ENCODE measurements at places on chromosomes 2 and 18.

GRCh38 chr2:146128216-146128615 lies 1608.3 kb upstream of the ZEB2 start:
- DNase-seq: no peak

DNA sequence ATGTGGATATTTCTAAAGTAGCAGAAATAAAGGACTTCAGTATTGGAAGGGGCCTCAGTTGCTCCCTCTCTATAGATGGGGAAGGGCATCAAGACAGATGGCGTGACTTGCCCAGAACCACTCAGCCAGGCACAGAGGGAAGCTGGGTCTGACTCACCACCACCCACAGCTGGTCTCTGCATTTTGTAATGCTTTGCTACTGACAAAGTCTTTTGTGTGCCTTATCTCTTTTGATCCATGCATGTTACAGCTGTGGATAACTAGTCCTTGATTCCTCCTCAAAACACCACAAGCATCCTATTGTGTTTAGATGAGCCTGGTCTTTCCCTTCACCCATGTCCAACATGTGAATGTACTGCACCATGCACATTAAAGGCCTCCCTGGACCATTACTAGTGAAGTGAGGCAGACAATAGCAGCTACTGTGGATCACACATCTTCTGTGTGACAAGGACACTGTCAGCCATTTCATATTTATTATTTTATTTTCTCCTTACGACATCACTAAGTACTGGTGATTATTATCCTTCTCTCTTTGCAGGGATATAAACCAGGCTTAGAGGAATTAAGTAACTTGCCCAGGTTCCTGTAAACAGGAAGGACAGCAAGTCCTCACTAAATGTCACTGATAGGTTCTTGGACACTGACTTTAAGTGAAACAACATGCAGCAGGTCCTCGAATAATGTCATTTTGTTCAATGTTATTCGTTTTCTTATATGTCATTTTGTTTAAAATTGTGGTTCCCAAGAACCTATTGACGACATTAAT lies 29.6 kb upstream of the IL37 start:
- DNase-seq: no peak

DNA sequence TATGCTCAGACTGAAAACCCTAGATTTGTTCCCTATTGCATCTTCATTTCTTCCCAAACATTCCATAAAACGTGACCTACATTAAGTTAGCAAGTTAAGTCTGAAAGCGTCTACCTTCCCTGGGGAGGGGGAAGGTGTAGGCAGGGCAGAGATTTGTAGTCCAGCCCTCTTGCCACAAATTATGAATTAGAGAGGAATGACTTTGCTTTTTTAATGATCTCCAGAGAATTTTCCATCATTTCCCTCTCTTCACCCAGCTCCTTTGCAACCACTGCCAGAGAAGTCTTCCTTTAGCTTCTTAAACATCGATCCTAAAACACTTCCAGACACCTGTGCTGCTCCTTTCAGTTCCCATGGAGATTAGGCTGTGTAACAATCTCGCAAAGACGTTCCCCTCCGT lies 1.2 kb downstream of the C2orf76 start:
- no peak for DNase-seq

DNA sequence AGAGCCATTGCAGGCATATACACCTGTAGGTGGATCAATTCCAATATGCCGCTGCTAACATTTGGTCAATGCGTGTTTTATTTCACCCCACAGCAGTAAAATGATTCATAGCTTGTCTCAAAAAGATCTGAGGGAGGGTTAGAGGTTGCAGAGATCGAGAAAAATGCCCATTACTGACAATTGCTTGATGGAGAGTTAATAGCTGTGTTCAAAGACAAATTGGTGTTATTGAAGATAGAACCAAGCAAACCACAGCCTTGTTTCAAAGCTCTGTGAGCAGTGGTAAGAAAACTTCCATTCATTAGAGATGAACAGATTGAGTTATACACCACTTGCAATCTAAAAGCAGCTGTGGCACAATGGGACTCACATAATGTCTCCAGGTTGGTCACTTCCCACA lies 95.4 kb downstream of the KCNE4 start:
- no peak for DNase-seq

DNA sequence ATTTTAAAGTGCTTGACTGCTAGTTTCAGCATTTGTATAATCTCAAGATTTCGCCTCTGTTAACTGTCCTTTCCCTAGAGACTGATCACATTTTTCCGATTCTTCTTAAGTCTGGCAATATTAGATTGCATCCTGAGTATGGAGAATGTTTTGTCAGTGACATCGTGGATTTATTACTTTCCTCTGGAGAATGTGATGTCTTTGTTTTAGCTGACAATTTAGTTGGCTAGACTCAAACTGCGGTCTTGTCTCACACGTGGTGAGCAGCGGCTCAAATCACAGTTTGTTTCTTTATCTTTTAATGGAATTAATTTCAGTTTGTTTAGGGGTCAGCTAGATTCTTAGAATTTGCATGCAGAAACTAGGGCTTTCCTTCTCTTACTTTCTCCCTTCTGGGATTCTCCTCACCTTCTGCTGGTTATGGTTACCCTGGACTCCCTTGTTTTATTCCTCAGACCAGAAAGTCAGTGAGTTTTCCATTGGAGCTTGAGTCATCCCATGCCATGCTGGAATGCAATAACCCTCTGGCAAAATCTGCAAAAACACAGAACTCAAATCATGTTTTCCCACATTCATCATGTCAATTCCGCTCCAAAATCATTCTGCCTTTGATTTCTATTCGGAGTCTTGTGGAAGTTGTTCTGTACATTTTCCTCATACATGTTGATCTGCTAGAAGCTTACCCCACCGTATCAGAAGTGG lies 327.2 kb upstream of the TRIB2 start:
- no peak for DNase-seq

DNA sequence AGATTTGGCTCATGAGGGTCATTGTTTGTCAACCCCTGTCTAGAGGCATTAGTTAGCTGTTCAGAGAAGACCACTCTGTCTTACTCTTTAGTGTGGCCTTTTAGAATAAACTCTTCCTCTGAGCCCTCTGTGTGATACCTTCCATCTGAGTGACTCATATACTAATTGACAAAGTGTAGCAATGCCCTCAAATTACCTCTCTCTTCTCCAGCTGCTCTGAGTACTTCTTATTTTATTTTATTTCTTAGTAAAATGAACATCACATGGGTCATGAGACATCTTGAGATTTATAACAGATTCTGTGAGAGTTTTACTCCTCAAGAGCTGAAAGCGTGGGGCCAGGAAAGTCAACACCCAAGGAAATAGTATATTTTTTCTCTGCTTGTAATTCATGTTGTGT lies 67.4 kb downstream of the KCTD18 start:
- DNase-seq: no peak

DNA sequence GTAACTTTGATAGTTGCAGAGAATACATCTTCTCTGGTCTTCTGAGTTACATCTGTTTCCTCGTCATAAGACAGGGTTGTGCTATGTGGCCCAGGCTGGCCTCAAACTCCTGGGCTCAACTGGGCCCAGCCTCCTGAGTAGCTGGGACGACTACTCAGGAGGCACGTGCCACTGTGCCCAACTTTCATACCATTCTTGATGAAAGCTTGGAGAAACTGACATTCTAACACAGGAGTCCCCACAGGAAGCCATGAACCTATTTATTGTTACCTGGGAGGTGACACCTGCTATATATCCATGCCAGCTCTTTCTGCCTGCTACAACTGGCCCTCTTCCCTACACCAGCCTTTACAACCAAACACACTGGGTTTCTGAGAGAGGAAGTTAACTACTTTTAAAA lies 19.1 kb downstream of the EIF2AK3 start:
- DNase-seq: no peak

DNA sequence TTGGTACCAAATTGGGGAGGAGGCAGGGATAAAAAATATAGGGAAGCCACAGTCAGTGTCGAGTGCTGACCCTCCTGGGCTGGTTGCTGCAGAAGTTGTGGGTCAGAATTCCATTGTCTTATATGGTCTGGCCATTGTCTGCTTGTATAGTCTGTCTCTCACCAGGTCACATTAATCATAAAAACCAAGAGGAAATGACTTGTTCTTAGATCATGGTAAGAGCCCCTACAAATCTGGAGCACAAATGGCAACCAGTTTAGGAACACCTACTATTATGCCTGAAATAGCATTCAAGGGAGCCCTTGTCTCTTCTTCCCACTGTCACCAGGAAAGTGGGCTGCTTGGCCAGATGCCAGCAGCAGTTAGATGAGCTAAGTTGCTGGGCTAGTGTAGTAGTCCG lies 119.7 kb upstream of the RMP24 start:
- DNase-seq: no peak

- peak; percentile 36 for DNase-seq
Measured at GRCh38 chr18:76821875-76822505, 367 bp upstream of the ZNF236 start.

DNA sequence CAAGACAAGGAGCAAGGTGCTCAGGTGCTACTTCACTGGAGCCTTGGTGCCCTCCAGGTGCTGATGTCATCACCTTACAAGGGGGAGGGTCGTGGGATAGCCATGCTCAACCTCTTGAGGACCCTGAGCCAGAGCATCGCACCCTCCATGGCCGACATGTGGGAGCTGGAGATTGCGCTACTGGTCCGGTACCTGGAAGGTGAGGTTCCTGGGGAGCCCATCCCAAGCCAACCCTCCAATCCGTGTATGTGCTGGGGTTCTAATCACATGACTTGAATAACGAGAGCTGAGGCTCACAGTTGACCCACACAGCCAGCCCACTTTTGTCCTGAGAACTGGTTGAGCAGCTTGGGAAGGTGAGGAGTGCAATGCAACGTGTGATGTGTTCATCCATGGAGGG lies 25.9 kb downstream of the MROH2A start:
- no peak for DNase-seq

DNA sequence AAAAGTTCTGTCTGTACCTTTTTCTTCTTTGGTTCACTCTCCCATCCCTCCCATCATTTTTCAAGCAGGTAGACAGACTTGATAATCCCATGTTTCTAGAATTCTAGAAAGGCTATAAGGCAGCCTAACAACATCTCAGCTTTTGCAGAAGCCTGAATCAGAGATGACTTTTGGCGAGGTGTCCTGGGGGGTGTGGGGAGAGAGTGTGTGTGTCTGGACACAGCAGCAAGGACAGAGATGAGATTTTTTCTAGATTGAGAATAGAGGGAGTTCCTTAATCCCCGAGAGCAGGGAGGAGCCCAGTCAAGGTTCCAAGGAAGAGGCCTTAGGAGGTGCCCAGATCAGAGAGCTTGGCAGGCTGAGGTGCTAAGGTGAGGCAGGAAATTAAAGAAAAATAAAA lies 22.0 kb upstream of the LAPTM4A start:
- DNase-seq: no peak

DNA sequence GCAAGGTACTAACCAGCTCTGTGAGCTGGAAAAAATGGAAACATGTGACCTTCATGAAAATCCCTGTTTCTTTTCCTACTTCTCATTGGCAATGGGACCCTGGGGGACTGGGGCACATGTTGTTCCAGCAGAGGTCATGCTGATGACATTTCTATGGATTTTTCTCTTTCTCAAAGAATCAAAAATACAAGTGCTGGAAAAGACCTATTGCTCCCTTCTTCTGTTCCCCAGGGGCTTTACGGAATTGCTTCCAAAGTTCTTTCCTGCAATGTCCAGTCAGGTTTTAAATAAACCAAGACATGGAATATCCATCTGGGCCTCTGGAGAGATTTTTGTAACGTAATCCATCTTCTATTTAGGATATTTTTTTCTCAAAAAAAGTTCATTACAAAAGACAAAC lies 1006.1 kb upstream of the CELF4 start:
- no peak for DNase-seq

DNA sequence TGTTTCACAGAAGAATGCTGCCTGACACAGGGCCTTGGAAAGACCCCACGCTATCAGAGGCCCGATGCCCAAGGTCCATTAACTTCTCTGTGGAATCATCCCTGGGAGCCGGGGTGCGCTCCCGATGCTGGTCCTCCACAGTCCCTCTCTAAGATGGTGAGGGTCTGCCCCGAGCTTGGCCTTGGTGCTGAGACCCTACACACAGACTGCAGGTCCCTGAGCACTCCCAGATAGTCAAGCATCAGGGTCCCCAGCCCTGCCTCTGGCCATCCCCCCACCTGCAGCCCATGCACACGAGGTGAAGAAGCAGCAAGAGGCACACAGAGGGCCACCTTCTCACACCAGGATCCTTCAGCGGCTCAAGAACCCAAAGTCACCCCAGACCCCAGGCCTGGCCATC lies 263.3 kb downstream of the MYCN start:
- no peak for DNase-seq

- DNase-seq: no peak
Measured at GRCh38 chr18:6521803-6522418, 107.2 kb upstream of the L3MBTL4 start.

DNA sequence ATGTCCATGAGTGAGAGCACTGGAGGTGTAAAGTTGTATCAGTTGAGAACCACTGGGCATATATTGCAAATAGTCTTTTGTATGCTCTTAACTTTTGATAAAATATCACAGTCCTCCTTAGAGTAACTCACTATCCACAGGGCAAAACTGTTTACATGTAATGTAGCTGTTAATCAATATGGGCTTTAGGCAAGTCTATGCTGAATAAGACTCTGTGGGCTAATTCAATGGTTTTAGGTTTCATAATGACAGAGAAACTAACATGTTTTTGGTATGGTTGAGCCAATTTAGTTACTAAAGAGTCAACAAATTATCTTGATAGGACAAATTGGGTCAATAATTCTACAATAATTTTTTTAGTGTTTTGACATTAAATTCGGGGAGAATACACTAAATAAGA lies 1134.9 kb upstream of the FAM98A start:
- no peak for DNase-seq

GRCh38 chr2:84875213-84875560 lies 5.7 kb downstream of the TRABD2A start:
- no peak for DNase-seq

DNA sequence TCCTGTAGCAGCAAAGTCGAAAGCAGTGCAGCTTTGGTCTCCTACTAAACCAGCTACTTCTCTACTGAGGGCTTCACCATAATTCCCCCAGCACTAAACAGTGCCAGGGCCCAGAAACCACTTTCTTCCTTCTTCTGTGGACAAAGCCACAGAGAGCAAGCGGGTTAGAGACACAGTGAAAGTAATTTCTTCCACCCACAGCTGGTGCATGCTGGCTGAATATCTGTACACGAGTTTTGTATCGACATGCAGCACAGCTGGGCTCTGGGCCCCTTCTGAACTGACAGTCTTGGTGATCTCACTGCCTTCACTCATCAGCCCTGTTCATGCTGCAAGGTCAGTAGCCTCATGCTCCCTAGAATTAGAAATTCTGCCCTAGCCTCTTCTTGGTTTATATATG lies 74.0 kb upstream of the SULT1C3 start:
- no peak for DNase-seq

GRCh38 chr18:10895976-10896375 lies 253.4 kb downstream of the PIEZO2 start:
- no peak for DNase-seq

DNA sequence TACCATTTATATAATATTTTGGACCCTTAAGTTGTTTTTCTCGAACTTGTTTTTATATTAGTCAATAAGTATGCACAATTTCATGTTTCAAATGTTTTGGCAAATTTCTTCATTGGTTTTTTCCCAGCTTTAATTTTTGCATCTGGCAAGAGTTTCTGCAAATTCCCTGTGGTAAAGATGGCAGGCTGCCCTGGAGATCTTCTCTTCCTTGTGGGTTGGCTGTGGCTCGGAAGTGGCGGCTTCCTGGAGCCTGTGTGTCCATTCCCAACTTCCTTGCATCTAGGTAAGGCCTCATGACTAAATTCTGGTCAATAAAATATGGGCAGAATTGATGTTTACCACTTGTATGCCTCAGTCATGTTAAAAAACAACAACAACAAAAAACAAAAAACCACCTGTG lies 818.6 kb downstream of the EPHA4 start:
- no peak for DNase-seq
